Regular cardiac myocyte (primary cell): ENCODE measurements at places on chromosomes 1 and 21. TPM values are rescaled to one million over a fixed set of nuclear protein-coding genes. Genes with fewer than 3 reads are reported as not detected.

OR2AK2 gene
- 0.28 TPM in 1 of 2 replicates, not detected in the other for total RNA-seq

CFHR3 gene
- not detected in 2 replicates for total RNA-seq

SLC35F3 gene
- total RNA-seq = not detected in 2 replicates

RGS5 gene
- 388 and 391 TPM in 2 replicates for total RNA-seq

TBX19 gene
- total RNA-seq = 0.58 and 1.1 TPM in 2 replicates

DHCR24 gene
- total RNA-seq = 46.2 and 97.6 TPM in 2 replicates

KRTAP13-4 gene
- not detected in 2 replicates for total RNA-seq

SPATA21 gene
- total RNA-seq = not detected in 2 replicates

AHCYL1 gene
- 54.7 and 59.2 TPM in 2 replicates for total RNA-seq

C1orf122 gene
- total RNA-seq = 26.5 and 33.3 TPM in 2 replicates

TNFRSF4 gene
- not detected in 2 replicates for total RNA-seq

CD247 gene
- under 0.01 and 0.28 TPM in 2 replicates for total RNA-seq

SPATA6 gene
- total RNA-seq = 2.1 and 4.8 TPM in 2 replicates

TRABD2B gene
- total RNA-seq = under 0.01 and 0.28 TPM in 2 replicates

HRNR gene
- total RNA-seq = not detected in 2 replicates

SPRR1B gene
- total RNA-seq = not detected in 2 replicates

UBE2U gene
- total RNA-seq = not detected in 2 replicates

KCNA3 gene
- 0.28 TPM in 1 of 2 replicates, not detected in the other for total RNA-seq

MPL gene
- total RNA-seq = not detected in 2 replicates

ATP1A4 gene
- under 0.01 TPM in 1 of 2 replicates, not detected in the other for total RNA-seq

KCNJ9 gene
- total RNA-seq = under 0.01 TPM in 1 of 2 replicates, not detected in the other

PYHIN1 gene
- total RNA-seq = not detected in 2 replicates

USP1 gene
- 15.5 and 41.4 TPM in 2 replicates for total RNA-seq

DYNLT5 gene
- total RNA-seq = 2.5 and 3.8 TPM in 2 replicates

C1orf87 gene
- not detected in 2 replicates for total RNA-seq

RGS13 gene
- total RNA-seq = not detected in 2 replicates

HSD11B1 gene
- 0.77 and 6.8 TPM in 2 replicates for total RNA-seq

LEPR gene
- 10.0 and 37.2 TPM in 2 replicates for total RNA-seq

CCDC17 gene
- 0.58 and 0.85 TPM in 2 replicates for total RNA-seq

THEMIS2 gene
- total RNA-seq = 3.3 and 5.6 TPM in 2 replicates

CD160 gene
- 0.28 TPM in 1 of 2 replicates, not detected in the other for total RNA-seq

FCGR1A gene
- total RNA-seq = 0.19 TPM in 1 of 2 replicates, not detected in the other
